ENCODE measurements at places on chromosomes 16 and 17.

- no peak for DNase-seq
Observed at GRCh38 chr17:2122641-2123302, 67.9 kb downstream of the HIC1 start.

- no peak for DNase-seq
Observed at GRCh38 chr17:80984749-80985148, 6.9 kb upstream of the CHMP6 start.

GRCh38 chr17:9982159-9982558 lies 77.1 kb upstream of the RCVRN start:
- DNase-seq, result peak; percentile 16

- no peak for DNase-seq
Observed at GRCh38 chr16:54806378-54806777, 124.3 kb upstream of the IRX5 start.

- DNase-seq, result no peak
Observed at GRCh38 chr16:31201582-31202413, 762 bp downstream of the PYCARD start.
